ENCODE measurements at places on chromosomes 13 and 19.

DNA sequence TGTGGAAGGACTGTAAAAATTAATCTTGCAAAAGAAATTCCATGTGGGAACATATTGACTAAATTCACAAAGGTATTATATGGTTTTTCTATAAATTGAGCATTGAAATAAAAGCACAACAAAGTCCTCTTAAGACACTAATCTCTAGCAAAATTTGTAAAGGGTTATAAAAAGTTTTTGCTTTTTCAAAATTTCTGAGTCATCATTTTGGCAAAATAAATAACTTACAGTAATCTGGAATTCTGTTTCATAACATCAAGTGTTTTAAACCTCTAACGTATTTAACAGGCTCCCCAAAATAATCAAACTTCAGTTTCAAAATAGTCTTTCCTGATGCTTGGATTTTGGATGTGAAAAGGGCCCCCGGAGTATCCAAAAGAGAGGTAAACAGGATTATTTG lies 26.0 kb downstream of the MED4 start:
- DNase-seq: no peak

DNA sequence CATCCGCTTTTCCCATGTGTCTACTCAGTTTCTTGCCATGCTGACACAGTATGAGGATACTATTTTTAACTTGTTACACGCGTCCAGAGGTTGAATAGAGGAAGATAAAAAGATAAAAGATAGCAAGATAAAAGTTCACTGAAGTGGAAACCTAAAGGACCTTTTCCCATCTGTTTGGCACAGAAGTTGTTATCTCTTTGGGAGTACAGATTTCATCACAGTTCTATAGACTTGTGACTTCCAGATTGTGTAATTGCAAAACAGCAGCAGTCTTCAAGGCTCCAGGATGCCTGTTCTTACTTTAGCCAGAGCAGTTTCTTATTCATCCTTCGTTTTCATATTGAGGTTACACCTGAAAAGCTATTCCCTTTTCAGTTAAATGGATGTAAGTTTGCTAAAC lies 369.2 kb downstream of the GPC5 start:
- no peak for DNase-seq

DNA sequence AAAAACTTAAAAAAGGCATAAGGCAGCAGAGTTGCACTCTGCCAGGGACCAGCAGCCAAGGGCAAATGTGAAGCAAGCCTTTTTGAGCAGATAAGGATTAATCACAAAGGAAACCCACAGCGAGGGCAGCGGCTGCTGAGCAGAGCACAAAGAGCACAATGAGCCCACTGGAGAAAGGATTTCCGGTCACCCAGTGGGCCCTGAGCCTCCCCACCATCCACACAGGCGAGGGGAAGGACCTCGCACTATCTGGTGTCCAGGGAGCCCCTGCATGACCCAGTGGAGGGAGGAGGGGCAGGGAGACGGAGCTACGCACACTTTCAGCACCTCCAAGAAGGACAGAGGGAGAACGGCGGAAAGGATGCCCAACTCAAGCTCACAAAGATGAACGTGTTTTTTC lies 40.0 kb downstream of the COL4A1 start:
- DNase-seq: no peak

GRCh38 chr13:32585550-32586079 lies 637 bp upstream of the PDS5B start:
- DNase-seq: no peak

DNA sequence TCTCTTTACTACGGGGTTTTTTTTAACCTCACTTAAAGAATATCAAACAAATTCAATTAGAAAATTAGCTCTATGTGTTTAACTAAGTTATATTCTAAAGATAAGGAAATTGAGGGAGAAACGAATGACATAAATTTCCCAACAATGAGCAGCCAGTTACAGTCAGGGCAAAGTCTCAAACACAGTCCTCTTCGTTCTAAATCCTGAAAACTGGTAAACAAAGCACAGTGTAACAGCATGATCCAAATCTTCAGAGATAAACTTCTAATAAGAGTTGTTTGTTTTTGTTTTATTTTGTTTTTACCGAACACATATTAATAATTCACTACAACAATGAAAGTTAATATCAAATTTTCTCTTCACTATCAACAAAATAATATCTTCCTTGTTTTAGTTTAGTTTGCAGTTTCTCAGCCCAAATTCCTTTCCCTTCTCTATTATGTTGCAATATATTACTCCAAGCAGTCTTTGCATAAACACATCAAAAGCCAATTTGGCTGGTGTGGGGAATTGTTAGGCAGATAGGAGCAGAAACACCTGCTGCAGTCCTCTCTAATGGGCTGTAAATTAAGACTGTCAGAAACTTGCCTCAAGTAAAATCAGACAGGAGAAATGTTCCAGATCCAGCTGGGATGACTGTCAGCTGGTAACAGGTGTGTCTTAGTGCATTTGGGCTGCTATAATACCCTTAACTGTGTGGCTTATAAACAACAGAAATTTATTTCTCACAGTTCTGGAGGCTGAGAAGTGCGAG lies 106.5 kb upstream of the SGCG start:
- no peak for DNase-seq
